ENCODE measurements at places on chromosomes 1 and 21.

GRCh38 chr1:223176437-223176836 lies 33.4 kb upstream of the TLR5 start:
- no peak for DNase-seq

DNA sequence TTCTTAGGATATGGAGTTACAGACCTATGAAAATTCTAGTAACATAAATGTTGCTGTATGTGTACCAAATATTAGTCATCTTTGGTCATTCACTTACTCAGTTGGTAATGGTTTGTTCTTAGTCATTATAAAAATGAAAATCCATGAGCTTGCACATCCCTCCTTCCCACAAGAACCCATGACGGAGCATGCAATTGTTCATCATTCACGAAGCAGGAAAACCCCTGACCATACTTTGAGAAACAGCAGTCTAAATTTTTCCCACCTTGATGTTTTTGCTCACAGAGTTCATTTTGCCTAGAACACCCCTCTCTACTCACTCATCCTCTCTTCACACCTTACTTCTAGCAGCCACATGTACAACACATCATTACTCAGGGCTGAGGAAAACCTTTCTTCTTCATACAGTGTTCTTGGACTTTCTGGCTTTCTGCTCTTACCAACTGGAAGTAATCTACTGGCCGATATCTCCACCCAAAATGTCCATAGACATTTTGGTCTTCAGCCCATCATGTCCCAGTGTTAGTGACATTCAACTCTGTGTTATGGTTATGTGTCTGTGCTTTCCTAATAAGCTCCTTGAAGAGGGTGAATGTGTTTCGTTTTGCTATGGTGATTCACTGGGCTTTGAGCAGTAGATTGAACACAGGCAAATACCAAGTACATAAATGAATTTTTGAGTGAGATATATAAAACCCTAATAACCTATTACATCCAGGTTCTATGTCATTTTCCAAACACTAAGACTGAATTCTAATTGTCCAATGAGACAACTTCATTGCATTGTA lies 189.9 kb downstream of the ZC3H11B start:
- no peak for DNase-seq

- no peak for DNase-seq
These were observed 964.1 kb downstream of the TTLL7 start for GRCh38 chr1:83034851-83035250.

GRCh38 chr1:59499273-59499942 lies 202.5 kb downstream of the FGGY start:
- DNase-seq = no peak

DNA sequence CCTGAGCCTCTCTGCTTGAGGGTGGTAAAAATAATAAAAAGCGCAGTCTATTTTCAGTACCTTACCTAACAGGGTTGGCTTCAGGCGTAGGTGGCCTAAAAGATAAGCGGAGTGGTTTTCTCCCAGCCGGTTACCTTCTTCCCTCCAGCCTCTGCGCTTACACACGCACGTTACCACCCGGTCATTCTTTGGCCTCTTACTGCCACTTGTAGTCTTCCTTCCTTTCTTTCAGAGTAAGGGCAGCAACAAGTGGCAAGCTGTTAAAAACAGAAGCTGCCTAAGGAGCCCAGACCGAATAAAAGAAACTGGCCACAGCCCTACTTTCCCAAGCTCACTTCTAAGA lies 35.4 kb downstream of the CLCA1 start:
- DNase-seq = no peak

DNA sequence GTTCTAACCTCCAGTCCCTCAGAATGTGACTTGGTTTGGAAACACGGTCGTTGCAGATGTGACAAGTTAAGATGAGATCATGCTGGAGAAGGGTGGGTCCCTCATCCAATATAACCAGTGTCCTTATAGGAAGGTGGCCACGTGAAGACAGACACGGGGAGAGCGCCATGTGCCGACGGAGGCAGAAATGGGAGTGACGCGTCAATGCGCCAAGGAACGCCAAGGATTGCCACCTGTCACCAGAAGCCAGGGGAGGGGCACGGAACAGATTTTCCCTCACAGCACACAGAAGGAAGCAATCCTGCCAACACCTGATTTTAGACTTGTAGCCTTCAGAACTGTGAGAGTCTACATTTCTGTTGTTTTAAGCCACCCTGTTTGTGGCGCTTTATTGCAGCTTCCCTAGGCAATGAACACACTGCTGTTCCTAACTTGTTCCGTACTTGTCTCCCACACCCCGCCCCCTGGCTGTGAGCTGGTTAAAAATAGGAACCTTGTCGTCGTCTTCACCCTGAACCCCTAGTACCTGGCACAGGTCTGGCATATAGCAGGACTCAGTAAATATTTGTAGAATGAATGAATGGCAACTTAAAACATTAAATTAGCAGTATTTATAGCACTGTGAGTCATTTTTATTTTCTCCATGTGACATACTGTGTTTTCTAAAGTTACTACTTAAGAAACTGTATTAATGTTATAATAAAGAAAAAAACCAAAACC lies 14.2 kb downstream of the RIMS3 start:
- no peak for DNase-seq

DNA sequence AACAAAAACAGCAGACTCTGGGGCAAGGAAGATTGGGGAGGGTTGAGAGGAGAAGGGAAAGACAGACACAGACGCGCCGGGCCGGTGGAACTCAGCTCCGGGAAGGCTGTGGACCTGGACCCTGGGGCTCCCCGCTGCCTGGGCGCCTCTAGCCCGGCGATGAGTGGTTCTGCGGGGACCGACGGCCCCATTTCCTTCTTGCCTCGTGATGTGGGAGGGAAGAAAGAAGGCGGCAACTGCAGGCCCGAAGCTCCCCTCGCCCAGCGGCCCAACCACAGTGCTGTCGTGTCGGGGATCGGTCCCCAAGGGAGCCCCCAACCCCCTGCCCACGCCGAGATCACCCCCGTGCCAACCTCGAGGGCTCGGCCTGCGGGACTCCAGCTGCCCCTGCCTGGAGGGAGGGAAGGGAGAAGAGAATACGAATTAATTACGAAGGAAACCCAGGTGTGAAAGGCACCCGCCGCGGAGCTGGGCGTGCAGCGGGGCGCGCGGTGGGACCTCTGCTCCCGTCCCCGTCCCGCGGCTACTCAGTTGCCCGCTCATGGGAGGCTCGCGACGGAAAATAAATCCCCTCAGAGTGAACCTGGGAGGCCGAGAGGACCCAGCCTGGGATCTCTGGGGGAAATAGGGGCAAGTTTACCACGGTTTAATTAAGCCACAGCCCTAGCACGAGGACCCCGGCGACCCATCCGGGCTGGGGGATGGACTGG lies 7.4 kb downstream of the FOXD3 start:
- DNase-seq = no peak

- no peak for DNase-seq
These were observed 33.0 kb downstream of the CAMK1G start for GRCh38 chr1:209616366-209617046.

DNA sequence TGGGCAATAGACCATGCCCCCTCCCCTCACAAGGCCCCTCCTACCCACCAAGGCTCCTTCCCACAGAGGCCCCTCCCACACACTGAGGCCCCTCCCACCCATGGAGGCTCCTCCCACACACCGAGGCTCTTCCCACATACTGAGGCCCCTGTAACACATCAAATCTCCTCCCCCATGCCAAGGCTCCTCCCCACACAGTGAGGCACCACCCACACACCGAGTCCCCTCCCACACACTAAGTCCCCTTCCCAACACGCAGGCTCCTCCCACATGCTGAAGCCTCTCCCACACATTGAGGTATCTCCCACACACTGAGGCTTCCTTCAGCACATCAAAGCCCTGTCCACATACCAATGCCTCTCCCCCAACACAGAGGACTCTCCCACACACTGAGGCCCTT lies 391.8 kb downstream of the CAMTA1 start:
- no peak for DNase-seq

GRCh38 chr1:223143537-223144248 lies 645 bp upstream of the TLR5 start:
- DNase-seq = no peak

DNA sequence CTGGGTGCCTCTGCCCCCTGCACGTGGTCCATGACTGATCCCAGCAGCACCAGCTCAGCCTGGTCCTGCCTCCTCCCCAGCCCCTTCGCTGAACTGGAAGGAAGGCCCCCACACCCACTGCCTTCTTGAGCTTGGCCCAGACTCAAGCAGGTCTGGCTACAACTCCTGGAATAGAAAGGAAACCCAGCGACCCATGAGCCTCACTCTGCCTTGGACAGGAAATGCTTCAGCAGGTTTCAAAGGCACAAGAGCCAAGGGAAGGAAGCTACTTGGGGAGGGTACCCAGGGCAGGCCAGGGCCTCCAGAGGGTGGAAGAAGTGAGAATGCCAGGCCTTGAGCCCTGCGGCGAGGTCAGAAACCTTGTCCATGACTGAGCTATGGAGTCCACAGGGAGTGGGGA lies 35.9 kb upstream of the RD3 start:
- DNase-seq = no peak

GRCh38 chr1:230253150-230253549 lies 173.0 kb downstream of the PGBD5 start:
- DNase-seq = no peak

- DNase-seq = no peak
These were observed 839.4 kb upstream of the ADGRL4 start for GRCh38 chr1:79845936-79846335.

GRCh38 chr1:48250572-48250971 lies 28.1 kb downstream of the SLC5A9 start:
- DNase-seq = no peak

- DNase-seq = no peak
These were observed 40.9 kb downstream of the FASLG start for GRCh38 chr1:172699695-172700227.

GRCh38 chr1:197954718-197955418 lies 37.7 kb downstream of the LHX9 start:
- no peak for DNase-seq

DNA sequence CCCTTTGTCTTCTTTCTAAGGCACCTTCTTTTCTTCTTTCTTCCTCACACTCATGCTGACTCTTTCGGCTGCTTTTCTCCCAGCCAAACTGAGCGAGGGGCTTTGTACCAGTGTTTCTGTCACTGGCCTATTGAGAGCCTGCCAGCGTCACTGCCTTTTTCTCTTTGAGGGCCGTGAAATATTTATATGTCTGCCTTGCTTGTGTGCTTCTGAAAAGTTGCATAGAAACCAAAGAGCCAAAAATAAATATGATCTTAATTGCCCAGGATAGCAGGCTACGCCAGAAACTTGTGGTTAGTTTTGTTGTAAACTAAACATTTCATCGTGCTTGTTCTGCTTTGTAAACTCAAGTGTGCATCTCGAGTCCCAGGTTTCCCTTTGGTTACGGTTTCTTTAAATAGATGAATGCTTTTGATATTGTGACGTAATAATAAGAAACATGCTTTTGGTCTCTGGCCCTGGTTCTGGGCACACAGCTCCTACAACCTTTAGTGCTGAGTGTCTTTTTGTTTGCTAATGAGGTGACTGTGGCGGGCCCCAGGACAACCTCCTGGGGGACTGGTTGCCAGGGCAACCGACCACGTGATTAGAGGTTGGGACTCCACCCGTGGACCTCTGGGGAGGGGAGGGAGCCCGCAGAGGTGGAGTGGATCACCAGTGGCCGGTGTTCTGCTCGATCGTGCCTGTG lies 10.8 kb downstream of the SLC37A1 start:
- DNase-seq = peak; percentile 3

- DNase-seq = no peak
These were observed 5.6 kb upstream of the KCNA10 start for GRCh38 chr1:110524311-110525248.

- DNase-seq = no peak
These were observed 15.7 kb downstream of the EPHA2 start for GRCh38 chr1:16140068-16140596.

DNA sequence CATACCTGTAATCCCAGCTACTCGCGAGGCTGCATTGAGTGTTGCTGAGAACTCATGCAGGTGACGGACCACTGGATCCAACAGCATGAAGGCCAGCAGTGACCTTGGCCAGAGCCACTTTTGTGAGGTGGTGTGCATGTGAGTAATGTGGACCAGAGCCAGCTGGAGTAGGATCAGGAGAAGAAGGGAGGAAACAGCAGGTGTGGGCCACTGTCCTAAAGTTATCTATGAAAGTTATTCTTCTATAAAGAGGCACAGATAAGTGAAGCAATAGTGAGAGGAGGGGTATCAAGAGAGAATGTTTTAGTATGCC lies 47.8 kb downstream of the TCP10L start:
- no peak for DNase-seq

GRCh38 chr1:162716123-162716522 lies 74.4 kb upstream of the HSD17B7 start:
- no peak for DNase-seq

GRCh38 chr1:26075421-26076144 lies 8.2 kb upstream of the TRIM63 start:
- DNase-seq = no peak

GRCh38 chr1:193326296-193326695 lies 139.9 kb upstream of the B3GALT2 start:
- no peak for DNase-seq

GRCh38 chr1:23167353-23168078 lies 1.1 kb downstream of the LUZP1 start:
- DNase-seq = peak; percentile 37

DNA sequence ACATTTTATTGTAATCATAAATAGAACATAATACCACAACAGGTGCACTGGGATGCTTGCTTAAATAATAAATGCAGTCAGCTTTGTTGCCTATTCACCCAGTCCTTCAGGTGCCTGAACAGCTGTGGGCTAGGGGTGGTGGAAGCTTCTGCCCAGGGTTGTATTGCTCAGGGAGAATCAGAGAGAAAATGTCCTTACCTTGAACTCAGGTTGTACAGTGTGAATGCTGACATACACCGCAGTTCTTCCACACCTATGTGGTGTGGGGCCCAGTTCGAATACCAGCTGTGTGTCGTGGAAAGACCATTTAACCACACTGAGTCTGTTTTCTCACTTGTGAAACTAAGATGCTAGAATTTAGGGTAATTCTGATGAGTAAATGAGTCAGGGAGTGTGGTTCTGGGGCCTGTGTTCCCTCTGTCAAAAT lies 115.7 kb upstream of the ATP1A1 start:
- no peak for DNase-seq

DNA sequence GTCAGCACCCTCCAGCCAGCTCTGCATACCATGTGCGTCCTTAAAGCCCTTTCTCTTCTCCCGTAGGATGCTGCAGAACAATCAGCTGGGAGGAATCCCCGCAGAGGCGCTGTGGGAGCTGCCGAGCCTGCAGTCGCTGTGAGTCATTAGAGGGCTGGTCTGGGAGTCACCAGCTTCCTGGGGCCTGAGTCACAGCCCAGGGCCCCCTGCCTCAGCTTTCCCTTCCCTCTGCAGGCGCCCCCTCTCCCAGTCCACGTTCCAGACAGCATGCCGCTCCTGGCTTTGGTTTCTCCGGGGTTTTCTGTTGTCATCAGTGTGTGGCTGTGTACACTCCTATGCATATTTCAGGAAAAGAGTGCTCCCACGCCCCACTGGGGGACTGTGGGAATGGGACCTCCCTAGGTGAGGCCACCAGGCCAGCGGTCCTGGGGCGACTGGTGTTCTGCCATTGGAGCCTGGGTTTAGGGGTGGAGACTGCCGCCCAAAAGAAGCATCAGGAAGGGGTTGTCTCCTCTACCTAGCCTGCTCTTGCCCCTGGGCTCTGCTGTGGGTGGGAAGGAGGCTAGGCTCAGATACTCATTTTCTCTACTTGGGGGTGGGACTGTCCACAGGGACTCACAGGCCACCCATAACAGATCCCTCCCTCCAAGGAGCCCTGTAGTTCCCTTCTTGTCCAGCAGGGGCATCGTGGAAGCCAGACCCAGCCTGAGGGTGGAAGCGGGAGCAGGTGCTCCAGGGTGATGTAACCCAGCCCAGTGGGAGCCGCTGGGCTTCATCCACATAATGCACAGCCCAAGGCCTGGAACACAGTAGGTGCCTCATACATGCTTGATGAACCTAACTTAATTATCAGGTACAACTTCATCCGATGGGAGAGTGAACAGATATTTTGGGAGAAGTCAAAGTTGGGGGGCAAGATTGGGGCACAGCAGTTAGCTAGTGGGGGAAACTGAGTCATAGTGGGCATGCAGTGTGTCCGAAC lies 42.5 kb downstream of the LGR6 start:
- peak; percentile 82 for DNase-seq

All from fibroblast of skin of left biceps (primary cell).